CD8-positive, alpha-beta memory T cell (primary cell): ENCODE measurements at places on chromosomes 7 and 10. TPM values are rescaled to one million over a fixed set of nuclear protein-coding genes. Genes with fewer than 3 reads are reported as not detected.

DNA sequence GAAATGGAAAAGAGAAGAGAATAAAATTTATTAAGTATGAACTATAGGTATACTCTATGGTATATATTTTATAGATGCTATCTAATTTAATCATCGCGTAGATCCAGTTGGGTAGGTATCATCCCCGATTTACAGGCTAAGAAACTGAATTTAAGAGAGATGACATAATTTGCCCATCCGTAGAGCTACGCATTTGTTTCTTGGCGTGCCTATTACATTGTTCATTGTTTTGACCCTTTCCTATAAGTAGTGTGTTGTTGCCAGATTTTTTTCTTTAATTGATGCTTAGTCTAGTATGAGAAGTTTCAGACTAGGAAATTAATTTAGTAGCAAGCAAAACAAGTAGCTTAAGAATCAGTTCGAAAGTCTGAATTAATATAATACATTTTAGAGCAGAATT lies 205.7 kb upstream of the NPSR1 start:
- H3K36me3 ChIP-seq = no peaks in the 10 kb centered on the region
- no peak for DNase-seq
- H3K27ac ChIP-seq = no peak overlapping the region
- no peak overlapping the region for H3K4me3 ChIP-seq

DNA sequence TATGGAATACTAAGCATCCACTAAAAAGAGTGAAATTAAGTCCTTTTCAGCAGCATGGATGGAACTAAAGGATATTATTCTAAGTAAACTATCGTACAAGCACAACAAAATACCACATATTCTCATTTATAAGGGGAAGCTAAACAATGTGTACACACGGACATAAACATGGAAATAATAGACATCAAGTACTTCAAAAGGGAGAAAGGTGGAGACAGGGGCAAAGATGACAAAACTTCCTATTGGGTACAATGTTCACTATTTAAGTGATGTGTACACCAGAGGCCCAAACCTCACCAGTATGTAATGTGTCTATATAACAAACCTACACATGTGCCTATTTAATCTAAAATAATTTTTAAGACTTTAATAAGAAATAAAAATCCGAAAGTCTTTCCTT lies 2.2 kb upstream of the AKR1C4 start:
- no peaks in the 10 kb centered on the region for H3K4me1 ChIP-seq
- no peak for DNase-seq
- H3K4me3 ChIP-seq = no peak overlapping the region
- H3K27me3 ChIP-seq = no peaks in the 10 kb centered on the region
- no peaks in the 10 kb centered on the region for H3K36me3 ChIP-seq

- H3K4me1 ChIP-seq = peaks cover 4% of the 10 kb centered on the region
- no peak overlapping the region for H3K27ac ChIP-seq
- H3K36me3 ChIP-seq = no peaks in the 10 kb centered on the region
Measured at GRCh38 chr7:140322759-140323158, 75.6 kb downstream of the SLC37A3 start.

DNA sequence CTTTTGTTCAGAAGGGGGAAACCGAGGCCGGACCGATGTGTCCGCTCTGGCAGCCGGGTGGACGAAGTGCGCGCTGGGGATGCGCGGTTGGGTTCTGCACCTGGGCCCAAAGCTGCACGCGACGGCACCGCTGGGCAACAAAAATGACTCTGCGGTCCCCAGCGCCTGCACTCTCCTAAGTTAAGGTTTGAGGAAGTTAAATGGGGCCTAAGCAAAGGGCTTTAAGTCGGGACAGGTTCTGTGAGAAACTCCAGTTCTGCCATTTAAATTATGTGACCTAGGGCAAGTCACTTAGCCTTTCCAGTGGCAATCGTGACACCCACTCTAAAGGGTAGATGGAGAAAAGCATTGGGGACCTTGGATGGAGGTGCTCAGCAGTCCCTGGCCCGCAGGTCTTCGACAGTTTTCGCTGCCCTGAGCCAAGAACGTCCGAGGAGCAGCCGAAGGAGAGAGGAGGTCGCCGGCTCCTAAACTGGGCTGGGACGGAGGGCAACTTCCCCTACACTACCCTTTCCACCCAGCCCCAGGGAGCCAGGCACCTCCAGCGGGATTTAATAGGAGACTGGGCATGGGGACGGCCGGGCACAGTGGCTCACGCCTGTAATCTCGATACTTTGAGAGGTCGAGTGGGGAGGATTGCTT lies 534 bp upstream of the ACBD5 start:
- H3K27ac ChIP-seq = peak overlapping the region; percentile 91
- H3K27me3 ChIP-seq = no peaks in the 10 kb centered on the region
- DNase-seq = no peak
- peak overlapping the region; percentile 93 for H3K4me3 ChIP-seq
- no peaks in the 10 kb centered on the region for H3K36me3 ChIP-seq

- H3K4me3 ChIP-seq = no peak overlapping the region
- H3K4me1 ChIP-seq = no peaks in the 10 kb centered on the region
- H3K36me3 ChIP-seq = no peaks in the 10 kb centered on the region
Measured at GRCh38 chr7:42700406-42701327, 211.2 kb downstream of the C7orf25 start.

GRCh38 chr10:12135631-12136030 lies 6.2 kb downstream of the SEC61A2 start:
- H3K4me3 ChIP-seq = no peak overlapping the region
- peaks cover 2% of the 10 kb centered on the region for H3K4me1 ChIP-seq
- no peak for DNase-seq
- no peak overlapping the region for H3K27ac ChIP-seq

GRCh38 chr7:75727881-75728593 lies 10.7 kb downstream of the HIP1 start:
- DNase-seq = peak; percentile 44
- H3K36me3 ChIP-seq = no peaks in the 10 kb centered on the region
- peak overlapping the region; percentile 32 for H3K4me3 ChIP-seq
- H3K27ac ChIP-seq = peak overlapping the region; percentile 54

DNA sequence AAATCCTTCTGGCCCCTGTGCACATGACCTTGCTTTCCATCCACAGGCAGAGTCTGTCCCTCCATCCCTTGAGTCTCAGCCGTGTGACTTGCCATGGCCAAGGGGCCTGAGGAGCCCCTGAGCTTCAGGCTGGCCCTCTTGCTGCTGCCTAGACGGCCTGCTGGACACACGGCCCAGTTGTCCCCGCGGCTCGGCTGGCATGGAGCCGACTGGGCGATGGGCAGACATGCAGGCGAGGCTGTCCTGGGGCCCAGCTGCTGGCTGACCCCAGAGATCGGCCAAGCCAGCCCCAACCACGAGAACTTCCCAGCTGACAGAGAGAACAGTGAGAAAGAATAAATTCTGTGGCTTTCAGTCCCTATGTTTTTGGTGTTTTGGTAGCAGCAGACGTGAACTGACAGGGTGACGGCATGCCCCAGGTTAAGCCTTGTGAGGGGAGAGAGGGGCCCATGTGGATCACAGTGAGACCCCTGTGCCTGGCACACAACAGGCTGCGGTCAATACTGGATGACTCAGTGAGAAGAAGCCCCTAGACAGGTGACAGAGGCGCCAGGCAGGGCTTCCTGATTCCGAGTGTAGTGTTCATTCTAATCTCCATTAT lies 11.7 kb downstream of the PRKAG2 start:
- H3K27me3 ChIP-seq = no peaks in the 10 kb centered on the region
- no peak for DNase-seq

DNA sequence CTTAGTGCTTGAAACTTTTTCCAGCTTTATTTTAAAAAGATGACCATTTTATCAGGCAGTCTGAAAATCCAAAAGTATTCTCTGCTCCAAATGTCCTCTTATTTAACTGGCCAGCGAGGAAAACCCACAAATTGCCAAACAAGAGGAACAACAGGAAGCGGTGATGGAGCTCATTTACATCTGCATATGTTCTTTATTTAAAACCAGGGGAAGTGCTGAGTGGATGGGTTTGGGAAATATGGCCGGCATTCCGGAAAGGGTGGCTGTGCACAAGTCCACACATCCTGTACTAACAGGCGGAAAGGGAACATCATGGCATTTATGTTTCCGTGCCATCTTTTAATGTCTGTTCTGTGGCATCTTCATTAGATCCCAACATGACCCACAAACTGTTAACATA lies 974.5 kb downstream of the LRMDA start:
- no peaks in the 10 kb centered on the region for H3K4me1 ChIP-seq
- H3K27ac ChIP-seq = no peak overlapping the region
- no peaks in the 10 kb centered on the region for H3K27me3 ChIP-seq
- no peaks in the 10 kb centered on the region for H3K36me3 ChIP-seq
- H3K4me3 ChIP-seq = no peak overlapping the region

DNA sequence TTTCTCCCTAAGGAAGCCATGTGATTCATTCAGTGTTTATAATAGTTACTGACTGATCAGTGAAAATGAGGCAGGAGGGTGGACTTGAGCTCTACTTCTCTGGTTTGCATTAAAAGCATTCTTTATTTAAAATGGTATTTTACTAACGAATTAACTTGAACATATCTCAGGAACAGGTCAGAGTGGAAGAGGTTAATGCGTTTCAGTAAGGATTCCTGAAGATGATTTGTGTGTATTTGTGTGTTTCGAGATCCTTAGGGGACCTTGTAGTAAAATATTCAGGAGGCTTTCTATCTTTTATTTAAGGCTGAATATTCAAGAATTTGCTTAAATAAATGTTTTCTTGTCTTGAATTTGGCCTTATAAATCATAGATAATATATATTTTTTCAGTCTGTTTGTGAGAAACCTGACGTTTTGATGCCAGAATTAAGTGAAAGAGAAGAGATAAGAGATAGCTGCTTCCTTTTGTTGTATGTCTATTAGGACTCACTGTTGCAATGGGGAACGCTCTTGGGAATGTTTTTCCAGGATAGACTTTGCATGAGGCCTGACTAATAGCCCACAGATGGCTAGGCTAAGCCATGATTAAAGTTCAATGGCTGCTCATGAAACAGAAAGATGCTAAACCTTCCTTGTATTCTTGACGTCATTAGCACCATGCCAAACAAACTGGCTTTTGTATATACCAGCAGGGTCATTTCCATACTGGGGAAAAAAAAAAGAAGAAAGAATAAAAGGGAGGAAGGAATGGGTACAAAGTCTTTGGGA lies 93.8 kb upstream of the MTPN start:
- H3K27me3 ChIP-seq = no peaks in the 10 kb centered on the region
- H3K36me3 ChIP-seq = no peaks in the 10 kb centered on the region

GRCh38 chr10:122478971-122479370 lies 17.6 kb downstream of the HTRA1 start:
- H3K4me3 ChIP-seq = no peak overlapping the region
- no peaks in the 10 kb centered on the region for H3K36me3 ChIP-seq
- H3K27ac ChIP-seq = no peak overlapping the region
- no peaks in the 10 kb centered on the region for H3K27me3 ChIP-seq

GRCh38 chr10:61172182-61172926 lies 228.4 kb upstream of the RHOBTB1 start:
- no peaks in the 10 kb centered on the region for H3K36me3 ChIP-seq
- no peak overlapping the region for H3K27ac ChIP-seq
- no peak overlapping the region for H3K4me3 ChIP-seq

GRCh38 chr7:82542665-82543064 lies 99.1 kb upstream of the CACNA2D1 start:
- H3K4me1 ChIP-seq = no peaks in the 10 kb centered on the region
- H3K36me3 ChIP-seq = no peaks in the 10 kb centered on the region
- no peak for DNase-seq
- no peaks in the 10 kb centered on the region for H3K27me3 ChIP-seq

DNA sequence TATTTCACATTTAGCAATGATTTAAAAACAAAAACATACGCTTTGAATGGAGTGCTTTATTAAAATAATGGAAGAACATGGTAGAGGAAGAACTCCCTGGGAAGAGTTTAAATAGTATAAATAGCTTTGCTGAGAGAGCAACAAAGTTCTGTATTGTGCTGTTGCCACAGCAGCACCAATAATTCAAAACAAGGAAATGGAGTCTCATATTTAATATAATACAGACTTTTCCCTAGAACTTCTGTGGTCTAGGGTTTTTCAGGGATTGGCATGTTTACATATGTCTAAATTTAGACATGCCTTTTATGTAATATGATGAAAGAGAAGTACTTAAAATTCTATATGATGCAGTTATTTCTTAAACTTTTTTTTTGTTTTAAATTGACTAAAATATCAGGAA lies 217.2 kb upstream of the HDAC9 start:
- no peak for DNase-seq
- H3K27me3 ChIP-seq = no peaks in the 10 kb centered on the region
- H3K36me3 ChIP-seq = no peaks in the 10 kb centered on the region
- H3K4me1 ChIP-seq = no peaks in the 10 kb centered on the region

DNA sequence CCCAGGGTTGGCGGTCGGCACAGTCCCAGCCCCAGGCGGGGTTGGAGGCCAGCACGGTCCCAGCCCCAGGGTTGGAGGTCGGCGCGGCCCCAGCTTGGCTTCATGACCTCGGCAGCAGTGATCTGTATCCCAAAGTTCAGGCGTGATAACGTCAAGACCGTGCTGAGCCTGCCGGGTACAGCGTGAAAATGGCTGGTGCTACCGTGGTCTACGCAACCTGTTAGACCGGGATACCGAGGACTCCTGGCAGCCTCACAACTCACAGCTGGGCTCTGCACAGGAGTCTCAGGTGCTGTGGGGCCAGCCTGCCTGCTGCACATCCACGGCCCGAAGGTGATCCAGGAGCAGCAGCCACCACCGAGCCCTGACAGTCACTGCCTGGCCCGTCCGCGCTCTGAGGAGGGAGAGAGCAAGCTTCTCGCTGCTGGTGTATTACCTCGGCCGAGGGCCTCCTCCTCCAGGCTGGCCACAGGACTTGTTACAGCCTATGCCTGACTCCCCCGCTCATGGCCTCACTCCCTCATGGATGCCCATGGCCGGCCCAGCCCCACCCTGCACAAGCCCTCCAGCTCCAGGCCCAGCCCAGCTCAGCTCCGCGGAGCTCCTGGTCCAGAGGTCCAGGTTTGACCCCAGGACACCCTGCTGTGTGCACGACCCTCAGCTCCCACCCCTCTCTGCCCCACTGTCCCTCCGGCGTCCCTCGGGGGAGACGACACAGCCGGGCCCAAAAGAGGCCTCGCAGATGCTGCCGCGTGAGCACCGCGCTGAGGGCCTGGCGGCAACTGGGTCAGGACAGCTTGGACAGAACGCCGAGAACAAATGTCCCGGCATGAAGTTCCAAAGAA lies 156.0 kb downstream of the ELFN1 start:
- no peaks in the 10 kb centered on the region for H3K27me3 ChIP-seq
- no peak overlapping the region for H3K4me3 ChIP-seq
- peaks cover 12% of the 10 kb centered on the region for H3K4me1 ChIP-seq
- no peak overlapping the region for H3K27ac ChIP-seq
- H3K36me3 ChIP-seq = no peaks in the 10 kb centered on the region
- DNase-seq = no peak

GRCh38 chr10:88270871-88271713 lies 312.0 kb downstream of the RNLS start:
- no peak overlapping the region for H3K27ac ChIP-seq
- H3K27me3 ChIP-seq = no peaks in the 10 kb centered on the region
- H3K4me3 ChIP-seq = no peak overlapping the region
- peak; percentile 10 for DNase-seq

- no peaks in the 10 kb centered on the region for H3K36me3 ChIP-seq
- no peak for DNase-seq
- no peaks in the 10 kb centered on the region for H3K4me1 ChIP-seq
- no peak overlapping the region for H3K27ac ChIP-seq
Measured at GRCh38 chr7:116629051-116629463, 42.9 kb upstream of the MET start.

GTF2IRD1 gene
- 0.88 TPM for total RNA-seq

TWIST1 gene
- total RNA-seq = not detected

PITX3 gene
- not detected for total RNA-seq

ITGA8 gene
- total RNA-seq = not detected

PLEKHA1 gene
- 16.8 TPM for total RNA-seq

KLF14 gene
- total RNA-seq = not detected

SYNPO2L gene
- total RNA-seq = not detected
